Activated naive CD8-positive, alpha-beta T cell treated with anti-CD3 and anti-CD28 coated beads, Interleukin-2, amount 50 U/mL, for 16 hours (primary cell): ENCODE measurements at places on chromosomes 11 and 22.

DNA sequence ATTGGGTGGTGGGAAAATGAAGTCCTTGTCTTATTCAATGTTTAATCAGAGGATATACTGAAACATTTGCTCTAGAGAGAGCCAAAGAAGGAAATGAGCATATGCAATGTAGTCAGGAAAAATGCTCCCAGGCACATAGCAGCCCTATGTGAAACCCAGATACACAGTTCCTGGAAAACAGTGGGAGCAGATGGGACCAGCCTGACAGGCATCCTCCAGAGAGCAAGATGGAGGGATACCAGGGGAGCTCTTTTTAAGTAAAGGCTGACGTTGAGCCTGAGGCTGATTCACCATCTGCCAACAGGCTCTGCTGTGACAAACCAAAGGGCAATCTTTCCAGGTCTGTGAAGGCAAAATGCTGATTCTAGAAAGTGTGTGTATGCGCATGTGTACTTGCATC, 559.4 kb upstream of the KIRREL3 start:
- DNase-seq = no peak

DNA sequence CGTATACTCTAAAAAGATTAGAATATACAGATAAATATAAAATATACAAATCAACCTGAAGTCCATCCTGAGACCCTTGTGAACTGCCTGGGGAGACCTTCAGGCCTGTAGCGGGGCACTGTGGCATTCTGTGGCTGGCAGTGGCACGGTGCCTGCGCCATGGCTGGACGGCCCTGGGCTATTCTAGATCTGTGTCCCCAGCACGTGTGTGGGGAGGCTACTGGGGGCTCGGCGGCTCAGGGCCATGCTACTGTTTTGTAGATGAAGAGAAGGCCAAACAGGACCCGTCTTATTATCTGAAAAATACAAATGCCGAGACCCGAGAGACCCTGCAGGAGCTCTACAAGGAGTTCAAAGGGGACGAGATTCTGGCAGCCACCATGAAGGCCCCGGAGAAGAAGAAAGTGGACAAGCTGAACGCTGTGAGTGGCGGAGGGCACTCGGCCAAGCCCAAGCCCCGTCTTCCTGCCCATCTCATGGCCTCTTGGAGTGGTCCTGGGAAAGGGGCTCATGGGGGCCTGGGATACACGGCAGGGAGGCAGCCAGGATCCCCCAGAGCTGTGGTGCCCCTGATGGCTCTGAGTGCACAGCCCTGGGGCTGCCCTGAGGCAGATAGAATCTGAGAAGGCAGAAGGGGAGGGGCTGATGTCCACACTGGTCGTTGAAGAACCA, 18.8 kb downstream of the PPIL2 start:
- DNase-seq = no peak

DNA sequence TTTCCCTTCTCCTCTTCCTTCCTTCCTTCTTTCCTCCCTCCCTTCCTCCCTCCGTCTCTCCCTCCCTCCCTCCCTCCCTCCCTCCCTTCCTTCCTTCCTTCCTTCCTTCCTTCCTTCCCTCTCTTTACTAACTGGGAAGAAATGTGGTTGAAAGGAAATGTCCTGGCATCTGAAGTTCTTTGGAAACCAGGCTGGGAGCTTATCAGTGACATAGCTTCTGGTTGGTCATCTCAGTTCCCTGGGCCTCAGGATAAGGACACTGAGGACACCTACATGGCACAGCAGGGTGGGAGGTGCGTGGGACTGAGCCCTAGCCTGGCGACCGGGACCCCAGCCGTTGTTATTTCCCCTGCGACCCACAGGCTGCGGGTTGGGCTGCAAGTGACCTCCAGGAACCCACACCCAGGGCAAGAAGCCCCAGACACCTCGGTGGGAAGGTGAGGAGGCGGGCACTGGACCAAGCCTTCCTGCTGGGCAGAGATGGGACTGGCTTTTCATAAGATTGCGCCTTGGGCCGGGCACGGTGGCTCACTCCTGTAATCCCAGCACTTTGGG, 1486.5 kb downstream of the TBC1D22A start:
- DNase-seq = no peak

GRCh38 chr11:10318527-10318802, 13.6 kb downstream of the ADM start:
- no peak for DNase-seq
